ENCODE measurements at places on chromosomes 4 and X.

- peak; percentile 61 for DNase-seq
Observed at GRCh38 chrX:104098151-104098808, 14.0 kb upstream of the ZCCHC18 start.

GRCh38 chr4:68948985-68949384, 2.6 kb downstream of the UGT2A3 start:
- DNase-seq, result no peak

DNA sequence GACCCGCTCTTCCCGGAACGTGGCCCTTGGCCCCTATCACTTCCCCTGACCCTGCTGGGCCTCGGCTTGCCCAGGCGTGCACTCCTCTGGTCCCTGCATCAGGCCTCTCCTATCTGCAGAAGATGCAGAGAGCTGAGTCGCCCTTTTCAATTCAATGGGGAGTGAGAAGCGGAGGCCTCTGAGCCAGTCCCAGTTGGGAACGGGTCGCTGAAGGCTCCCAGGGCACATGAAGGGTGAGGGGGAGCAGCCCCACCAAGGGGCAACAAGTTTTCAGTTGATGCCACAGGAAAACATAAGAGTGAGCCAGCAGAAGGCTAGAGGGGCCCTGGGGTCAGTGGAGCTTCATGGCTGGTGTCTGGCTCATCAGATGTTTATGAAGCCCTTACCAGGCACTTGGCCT, 17.1 kb downstream of the PSAPL1 start:
- DNase-seq, result no peak

DNA sequence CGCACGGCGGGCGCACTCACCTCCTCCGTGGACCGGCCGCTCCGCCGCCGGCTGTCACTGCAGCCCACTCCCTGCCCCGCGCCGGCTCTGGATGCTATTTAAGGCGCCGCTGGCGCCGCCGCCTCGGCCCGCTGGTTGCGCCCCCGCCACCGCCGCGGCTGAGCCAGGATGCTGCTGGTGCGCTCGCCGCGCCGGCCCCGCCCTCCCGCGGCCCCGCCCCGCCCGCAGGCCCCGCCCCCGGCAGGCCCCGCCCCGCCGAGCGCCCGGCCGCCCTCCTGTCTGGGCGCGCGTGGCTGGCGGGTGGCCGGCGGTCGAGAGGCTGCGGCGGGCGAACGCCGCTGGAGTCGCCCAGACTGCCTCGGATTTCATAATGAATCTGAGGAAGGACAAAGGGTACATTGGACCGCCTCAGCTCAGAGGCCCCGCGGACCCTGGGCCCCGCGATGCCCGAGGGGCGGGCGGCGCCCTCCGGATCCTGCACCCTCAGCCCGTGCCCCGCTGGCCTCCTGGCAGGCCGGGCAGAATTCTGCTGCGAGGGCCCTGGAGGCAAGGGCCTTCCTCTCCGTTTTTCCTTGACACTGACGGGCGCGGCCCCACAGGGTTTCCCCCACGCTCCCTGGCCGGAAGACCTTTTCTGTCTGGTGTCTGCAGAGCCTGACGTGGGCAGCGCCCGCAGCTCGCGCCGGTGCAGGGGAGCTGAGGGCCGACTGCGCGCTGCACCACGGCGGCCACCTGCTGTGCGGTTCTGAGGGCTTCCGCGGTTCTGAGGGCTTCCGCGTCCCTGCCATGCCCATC, at the start of gene ACSL1:
TSS of gene ACSL1 (minus strand) at position 73 of the 795 bp plus-strand sequence. CDS start 22,454 bp downstream, outside the sequence.
- peak; percentile 80 for DNase-seq
